ENCODE measurements at places on chromosomes 16 and 17.

DNA sequence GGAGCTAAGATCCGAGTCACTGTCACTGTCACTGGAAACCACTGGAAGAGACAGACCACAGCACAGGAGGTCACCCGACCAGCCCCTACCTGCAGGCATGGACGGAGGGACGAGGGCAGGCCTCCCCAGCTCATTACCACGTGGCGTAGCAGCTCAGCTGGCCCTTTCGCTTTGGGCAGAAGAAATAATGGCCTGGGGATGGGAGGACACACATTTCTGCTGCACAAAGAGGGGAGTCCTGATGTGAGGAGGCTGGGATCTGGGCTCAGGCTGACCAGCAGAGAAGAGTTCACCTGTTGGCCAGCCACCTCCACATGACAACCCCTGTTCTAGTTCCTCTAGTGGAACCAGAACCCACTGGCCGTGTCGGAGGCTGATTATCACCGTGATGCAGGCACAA lies 38.2 kb upstream of the DOC2B start:
- DNase-seq = no peak

GRCh38 chr16:68019167-68019680 lies 3.5 kb upstream of the DPEP2NB start:
- no peak for DNase-seq

GRCh38 chr16:14502932-14503741 lies 126.9 kb downstream of the PARN start:
- DNase-seq = no peak

- no peak for DNase-seq
These were observed 328.6 kb upstream of the PMFBP1 start for GRCh38 chr16:72500545-72500944.

- no peak for DNase-seq
These were observed 265.9 kb downstream of the SOX9 start for GRCh38 chr17:72386619-72387237.

DNA sequence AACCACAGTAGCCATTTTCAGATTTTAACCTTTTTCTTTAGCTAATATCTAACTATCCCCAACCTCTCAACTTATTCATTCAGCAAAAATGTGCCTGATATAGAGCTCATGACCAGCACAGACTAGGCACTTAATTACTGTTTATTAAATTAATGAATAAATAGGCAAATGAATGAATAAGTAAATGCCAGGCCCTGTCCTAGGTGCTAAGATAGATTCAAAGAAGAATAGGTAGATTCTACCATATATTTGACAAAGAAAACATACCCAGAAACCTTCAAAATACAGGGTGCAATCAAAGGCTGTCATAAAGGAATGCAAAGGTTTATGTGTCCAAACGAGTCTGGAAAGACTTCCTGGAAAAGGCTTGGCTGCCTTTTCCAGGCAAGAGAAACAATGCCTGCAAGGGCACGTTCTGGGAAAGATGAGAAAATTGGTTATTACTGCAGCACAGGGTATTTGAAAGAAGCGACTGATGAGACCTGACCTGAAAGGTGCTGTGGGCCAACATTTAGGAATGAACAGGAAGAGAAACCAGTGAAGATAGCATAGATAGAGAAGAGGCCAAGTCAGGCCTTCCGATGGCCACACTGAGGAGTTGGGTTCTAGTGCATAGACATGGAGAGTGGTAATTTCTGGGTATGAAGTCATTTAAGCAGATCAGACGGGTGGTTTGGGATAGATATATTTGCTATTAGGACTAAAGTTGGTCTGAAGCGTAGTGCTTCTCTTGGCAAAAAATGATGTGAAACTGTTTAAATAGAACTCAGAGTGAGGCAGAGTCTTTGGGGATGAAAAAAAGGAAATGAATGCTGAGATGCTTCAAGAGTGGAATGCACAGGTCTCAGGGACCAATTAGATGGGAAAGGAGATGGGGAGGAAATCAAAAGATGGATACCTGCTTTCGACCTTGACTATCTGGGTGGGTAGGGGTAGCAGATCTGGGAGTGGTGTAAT lies 11.4 kb upstream of the CCL2 start:
- no peak for DNase-seq

- no peak for DNase-seq
These were observed 6.0 kb upstream of the CCL1 start for GRCh38 chr17:34368946-34369500.

DNA sequence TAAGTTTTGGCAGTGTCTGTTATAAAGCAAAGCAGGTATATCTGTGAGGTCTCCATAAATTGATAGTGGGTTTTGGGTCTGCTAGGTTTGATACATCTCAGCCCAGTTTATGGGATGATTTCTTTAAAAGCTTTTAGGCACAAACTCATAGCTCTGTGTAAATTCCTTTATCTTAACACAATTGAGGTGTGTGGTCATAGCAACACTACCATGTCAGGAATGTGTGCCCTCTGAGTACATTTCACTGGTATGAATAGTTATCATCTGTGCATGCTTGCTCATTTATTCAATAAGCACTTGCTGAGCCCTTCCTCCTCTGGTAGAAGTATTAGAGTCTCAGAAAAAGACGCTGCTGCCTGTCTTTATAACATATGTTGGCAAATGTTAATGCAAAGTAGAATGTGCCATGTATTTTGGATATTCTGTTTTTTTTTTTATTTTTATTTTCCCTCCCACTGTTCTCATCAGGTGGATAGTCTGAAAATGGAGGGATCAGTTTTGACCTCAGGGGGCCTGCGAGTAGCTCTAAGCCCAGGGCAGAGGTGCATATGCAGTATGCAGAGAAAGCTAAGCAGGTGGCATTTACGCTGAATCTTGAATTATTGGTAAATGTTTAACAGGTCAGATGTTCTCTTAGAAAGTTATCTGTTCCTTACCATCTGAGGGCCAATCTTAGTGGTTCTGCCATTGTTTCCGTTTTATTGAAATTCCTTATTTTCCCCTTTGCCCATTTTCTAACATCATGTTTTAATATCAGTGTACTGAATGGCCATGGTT lies 90.7 kb downstream of the WNT3 start:
- DNase-seq = no peak

- no peak for DNase-seq
These were observed 148.7 kb downstream of the AIPL1 start for GRCh38 chr17:6286233-6286632.

- no peak for DNase-seq
These were observed 1.9 kb upstream of the PLEKHG4 start for GRCh38 chr16:67277294-67277998.

DNA sequence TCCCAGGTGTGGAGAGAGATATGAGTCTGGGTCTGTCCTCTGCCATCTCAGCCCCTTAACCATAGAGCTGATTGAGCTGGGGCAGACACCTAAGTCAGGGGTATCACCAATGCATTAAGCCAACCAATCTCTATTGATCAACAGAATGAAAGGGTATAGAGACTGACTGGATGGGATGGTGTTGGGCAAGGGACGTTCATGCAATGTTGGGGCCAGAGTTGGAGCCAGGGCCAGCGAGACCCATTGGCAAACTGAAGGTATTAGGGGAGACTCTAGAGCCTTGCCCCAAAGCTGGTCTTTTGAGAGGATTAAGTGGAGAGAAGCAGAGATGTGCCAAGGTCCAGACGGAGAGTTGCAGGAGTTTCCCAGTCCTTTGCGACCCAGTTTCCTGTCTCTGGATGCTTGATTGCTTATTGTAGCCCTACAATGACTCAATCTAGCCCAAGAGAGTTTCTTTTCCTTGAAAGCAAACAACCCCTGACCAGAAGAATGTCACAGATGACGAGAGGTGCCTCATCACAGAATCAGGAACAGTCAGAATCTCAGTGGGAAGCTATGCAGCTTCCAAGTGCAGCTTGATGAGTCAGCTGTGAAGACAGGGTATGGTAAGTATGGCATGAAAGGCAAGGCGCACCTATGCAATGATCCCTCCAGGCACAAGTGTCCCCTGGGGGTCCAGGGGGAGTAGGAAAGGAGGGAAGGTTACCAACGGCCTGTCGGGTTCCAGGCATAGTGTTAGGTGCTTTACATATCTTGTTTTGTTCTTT lies 137.2 kb downstream of the UTP18 start:
- DNase-seq = no peak

DNA sequence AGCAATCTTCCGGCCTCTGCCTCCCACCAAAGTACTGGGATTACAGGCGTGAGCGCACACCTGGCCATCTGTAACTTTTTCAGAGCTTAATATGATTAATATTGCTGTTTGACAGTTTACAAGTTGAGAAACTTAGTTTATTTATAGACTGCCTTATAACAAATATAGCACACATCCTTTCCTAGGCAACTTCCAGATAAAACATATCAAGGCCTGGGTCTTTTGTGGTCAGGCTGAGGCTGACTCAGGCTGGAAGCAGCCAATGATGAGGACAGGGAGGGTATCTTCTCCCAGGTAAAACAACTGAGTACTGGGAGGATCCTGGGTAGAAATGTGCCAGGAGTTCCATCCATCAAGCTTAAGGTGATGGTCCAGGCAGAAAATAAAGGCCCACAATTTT lies 16.2 kb downstream of the LUC7L start:
- no peak for DNase-seq

GRCh38 chr16:57051696-57052228 lies 40.6 kb upstream of the CPNE2 start:
- DNase-seq = no peak

DNA sequence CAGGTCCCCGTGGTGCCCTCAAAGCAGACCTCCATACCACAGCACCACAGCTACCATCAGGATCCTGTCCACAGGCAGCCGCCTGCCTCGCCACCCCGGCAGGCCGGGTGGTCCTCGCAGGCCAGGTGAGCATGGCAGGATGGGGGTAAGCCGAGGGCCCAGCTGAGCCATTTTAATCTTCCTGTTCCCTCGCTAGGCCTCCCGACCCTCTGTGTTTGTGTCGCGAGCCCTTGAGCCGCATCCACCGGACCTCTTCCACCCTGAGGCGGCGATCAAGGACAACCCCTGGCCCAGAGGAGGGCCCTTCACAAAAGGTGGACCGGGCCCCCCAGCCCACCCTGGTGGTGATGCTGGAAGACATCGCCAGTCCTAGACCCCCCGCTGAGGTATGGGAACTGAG lies 2.0 kb downstream of the PRR14 start:
- no peak for DNase-seq

DNA sequence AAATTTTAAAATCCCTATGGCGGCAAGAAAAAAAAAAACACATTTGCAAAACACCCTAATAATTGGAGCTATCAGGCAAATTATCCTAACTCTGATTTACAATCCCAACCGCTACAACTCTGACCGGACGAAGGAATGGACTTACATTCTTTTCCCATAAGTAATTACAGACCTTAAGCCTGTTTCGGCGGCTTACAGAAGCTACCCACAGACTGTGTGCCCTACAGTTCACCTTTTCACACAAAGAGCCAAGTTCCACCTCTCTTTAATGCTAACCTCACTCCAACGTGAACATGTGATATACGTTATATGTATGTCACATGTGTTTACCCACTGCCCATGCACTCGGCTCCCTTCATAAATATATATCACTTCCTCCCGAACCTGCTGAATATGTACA lies 8.7 kb upstream of the MEAK7 start:
- no peak for DNase-seq

DNA sequence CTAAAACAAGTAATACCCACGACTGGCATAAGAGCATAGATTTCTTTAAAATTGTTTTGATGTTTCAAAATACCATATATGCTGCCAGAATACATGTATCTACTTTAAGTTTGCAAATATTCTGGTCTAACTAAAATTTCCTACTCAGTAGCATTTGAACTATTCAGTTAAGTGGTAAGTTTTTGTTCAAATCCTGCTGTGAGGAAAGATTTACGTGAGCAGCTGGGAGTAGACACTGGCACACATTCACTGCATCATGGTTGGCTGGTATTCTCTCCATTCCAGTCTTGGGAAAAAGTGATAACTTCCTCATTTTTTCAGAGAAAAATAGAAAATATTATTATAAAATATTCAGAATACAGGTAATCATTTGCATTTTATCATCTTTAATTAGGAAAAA lies 133.6 kb downstream of the SKAP1 start:
- DNase-seq = no peak

- no peak for DNase-seq
These were observed 21.9 kb downstream of the GJD3 start for GRCh38 chr17:40342504-40343218.

- no peak for DNase-seq
These were observed 4.4 kb downstream of the GABARAPL2 start for GRCh38 chr16:75570396-75571065.

DNA sequence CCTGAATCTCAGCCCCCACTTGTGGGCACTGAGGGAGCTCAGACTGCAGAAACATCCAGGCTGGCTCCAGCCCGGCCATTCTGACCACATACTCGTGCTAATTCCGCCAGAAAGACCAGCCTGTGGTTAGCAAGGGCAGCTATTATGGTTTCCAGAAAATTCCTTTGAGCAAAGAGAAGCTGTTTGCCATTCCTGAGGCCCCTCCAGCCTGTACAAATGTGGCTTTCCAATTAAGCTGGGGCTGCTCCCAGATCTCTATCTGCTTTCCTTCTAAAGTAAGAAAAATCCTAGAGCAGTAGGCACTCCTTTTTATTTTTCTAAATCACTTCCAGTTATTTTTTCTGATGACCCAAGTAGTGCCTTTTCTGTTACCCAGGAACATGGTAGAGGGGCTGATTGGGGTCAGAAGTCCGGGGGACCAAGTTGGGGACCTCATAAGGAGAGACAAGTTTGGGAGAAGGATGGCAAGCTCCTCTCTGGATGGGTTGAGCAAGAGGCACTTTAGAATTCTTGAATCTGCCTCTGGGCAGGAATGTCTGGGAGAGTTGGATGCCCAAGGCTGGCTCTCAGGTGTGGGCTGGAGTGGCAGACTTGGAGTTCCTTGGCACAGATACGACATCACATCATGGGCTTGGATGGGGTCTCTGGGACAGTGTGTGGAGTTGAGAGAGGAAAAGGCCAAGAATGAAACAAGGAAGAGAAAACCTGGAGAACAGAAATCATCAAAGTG lies 83.3 kb upstream of the TNRC6C start:
- DNase-seq = no peak

DNA sequence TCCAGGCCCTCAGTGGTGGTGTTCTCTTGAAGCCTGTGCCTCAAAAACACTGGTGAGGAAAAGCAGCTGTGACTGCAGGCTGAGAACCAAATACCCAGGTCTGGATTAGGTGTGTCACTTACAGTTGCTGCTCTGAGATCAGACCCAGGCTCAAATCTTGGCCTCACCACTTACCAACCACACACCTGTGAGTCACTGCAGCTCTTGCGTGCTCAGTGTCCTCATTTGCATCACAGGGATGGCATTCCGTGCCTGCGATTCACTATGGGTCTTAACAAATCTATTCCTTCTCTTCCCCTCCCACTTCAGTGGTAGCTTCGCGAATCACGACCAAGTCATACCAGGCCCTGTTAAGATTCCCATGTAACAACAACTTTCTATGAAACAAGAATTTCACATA lies 233.4 kb upstream of the HSBP1 start:
- no peak for DNase-seq

- no peak for DNase-seq
These were observed 25.5 kb upstream of the CIITA start for GRCh38 chr16:10851512-10851911.

- DNase-seq = no peak
These were observed 22.8 kb downstream of the GLG1 start for GRCh38 chr16:74583926-74584666.

DNA sequence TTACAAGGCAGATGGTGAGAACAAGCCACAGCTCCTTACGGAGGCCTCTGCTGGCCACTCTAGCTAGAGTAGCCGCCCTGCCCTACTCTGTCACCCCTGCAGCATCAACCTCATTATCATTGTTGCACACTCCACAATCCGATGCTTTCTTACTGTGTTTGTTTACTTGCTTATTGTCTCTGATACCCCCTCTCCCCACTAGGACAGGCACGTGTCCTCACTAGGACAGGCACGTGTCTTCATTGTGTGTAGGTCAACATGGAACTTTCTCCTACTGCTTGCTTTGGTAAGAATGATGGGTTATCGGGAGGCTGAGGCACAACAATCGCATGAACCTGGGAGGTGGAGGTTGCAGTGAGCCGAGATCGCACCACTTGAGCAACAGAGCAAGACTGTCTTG lies 63.9 kb downstream of the KNOP1 start:
- no peak for DNase-seq
